GOT3 (cell line): ENCODE measurements at places on chromosomes 4 and X.

GRCh38 chrX:106588801-106589200 lies 23.0 kb upstream of the RADX start:
- no peak for DNase-seq

DNA sequence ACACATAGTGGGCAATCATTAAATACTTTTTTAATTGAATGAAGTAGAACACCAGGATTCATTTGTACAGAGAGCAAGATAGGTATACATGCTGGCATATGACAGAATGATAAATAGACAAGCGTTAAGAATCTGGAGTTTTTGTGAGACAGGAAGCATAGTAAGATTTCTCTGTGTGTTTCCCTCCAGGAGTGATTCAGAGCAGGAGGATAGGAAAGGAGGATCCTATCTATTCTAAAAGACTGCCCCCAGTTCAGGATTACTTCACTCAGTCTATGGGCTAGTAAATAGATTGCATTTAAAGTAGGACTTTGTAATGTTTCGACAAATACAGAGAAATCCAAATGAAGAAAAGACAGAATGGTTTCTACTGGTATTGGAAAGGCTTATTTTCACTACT lies 423.7 kb downstream of the PDGFC start:
- DNase-seq = no peak

GRCh38 chr4:145716200-145716599 lies 36.3 kb downstream of the C4orf51 start:
- DNase-seq = no peak

DNA sequence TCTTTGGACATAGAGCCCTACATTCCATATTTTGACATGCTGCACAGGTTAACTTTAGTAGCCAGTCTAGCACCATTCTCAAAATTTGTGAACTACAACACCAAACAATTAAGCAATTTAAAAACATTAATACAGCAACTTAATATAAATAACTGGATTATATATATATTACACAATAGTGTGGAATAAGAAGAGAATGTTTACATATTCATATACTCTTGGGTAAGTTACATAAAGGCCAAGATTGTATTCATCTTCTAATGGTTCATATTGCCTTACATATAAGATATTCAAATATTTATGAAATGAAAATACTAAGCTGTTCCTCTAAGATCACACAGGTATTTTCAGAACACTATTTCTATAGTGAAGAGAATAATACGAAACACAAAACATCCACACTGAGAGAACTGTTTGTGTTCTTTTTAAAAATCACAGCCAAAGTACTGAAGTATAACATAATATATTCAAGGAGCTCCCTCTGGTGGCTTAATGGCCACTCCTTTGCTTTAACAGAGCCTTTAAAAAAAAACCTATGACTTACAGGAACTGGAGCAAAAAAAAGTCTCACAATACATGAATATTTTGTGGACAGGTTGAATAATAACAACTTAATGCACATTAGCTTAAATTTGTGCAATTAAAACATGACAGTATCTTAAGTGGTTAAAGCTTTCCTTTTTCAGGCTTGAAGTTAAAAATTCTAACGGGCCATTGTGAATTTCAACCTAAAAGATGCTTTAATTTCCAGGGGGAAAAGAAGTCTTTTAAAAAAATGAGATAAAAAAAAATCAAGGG lies 46.2 kb downstream of the NEK1 start:
- no peak for DNase-seq

DNA sequence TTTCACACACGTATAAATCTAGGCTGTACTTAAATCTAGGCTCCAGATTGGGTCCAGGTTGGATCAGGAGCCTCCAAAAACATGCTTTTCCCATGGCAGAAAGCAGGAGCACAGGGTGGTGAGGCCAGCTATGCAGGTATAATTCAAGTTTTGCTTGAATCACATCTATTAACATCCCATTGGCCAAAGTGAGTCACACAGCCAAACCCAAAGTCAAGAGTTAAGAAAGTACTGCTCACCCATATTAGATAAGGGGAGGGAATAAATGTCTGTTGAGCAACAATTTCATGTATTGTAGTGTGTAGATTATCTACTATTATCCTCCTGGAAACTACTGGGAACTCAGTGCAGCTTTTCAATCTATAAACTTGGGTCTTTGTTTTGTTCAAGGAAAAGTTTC lies 12.8 kb downstream of the SUPT20HL2 start:
- DNase-seq = no peak
